ENCODE measurements at places on chromosomes 3 and 15. TPM values are rescaled to one million over a fixed set of nuclear protein-coding genes. Genes with fewer than 3 reads are reported as not detected.

The CCR3 gene
- 1.3 TPM for total RNA-seq

The ELP6 gene
- total RNA-seq, result 39.8 TPM

The ST3GAL6 gene
- 0.62 TPM for total RNA-seq

The GOLGA8M gene
- 7.7 TPM for total RNA-seq

The CGNL1 gene
- not detected for total RNA-seq

The CASR gene
- not detected for total RNA-seq

The SYNM gene
- total RNA-seq, result 6.7 TPM

The CSPG5 gene
- 0.25 TPM for total RNA-seq

The GP9 gene
- not detected for total RNA-seq

The ANKDD1A gene
- total RNA-seq, result 10.9 TPM

GRCh38 chr3:124131580-124131979 is 139.7 kb upstream of the ROPN1 start:
- DNase-seq, result no peak

DNA sequence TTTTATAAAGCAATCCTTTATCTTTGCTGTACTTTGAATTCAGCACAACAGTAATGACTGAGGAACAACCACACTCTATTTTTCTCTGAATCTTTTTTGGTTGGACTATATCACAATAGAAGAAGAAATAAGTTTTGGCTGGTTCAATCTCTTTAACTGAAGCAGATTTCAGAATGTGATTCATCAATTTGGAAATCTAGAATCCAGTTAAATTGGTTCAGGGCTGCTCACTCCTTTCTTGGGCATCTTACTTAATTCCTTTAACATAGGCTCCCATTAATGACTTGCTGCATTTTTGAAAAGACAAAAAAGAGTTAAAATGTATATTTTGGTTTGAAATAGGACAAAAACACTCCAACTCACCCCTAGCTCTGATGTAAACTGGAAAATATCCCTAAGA is 688.3 kb upstream of the NECTIN3 start:
- no peak for DNase-seq

GRCh38 chr3:25397150-25397549 is 30.9 kb upstream of the RARB start:
- DNase-seq, result no peak

GRCh38 chr3:179269152-179269707 is 18.3 kb upstream of the KCNMB3 start:
- no peak for DNase-seq

- DNase-seq, result no peak
Observed at GRCh38 chr3:100720426-100720825, 11.1 kb downstream of the TFG start.

- no peak for DNase-seq
Observed at GRCh38 chr3:126054870-126055269, 29.1 kb downstream of the SLC41A3 start.

GRCh38 chr3:8665407-8665896 is 20.9 kb upstream of the SSUH2 start:
- no peak for DNase-seq

GRCh38 chr3:8152821-8153418 is 348.7 kb upstream of the LMCD1 start:
- DNase-seq, result no peak

- DNase-seq, result no peak
Observed at GRCh38 chr3:127162947-127163645, 29.8 kb upstream of the PRR23E start.

DNA sequence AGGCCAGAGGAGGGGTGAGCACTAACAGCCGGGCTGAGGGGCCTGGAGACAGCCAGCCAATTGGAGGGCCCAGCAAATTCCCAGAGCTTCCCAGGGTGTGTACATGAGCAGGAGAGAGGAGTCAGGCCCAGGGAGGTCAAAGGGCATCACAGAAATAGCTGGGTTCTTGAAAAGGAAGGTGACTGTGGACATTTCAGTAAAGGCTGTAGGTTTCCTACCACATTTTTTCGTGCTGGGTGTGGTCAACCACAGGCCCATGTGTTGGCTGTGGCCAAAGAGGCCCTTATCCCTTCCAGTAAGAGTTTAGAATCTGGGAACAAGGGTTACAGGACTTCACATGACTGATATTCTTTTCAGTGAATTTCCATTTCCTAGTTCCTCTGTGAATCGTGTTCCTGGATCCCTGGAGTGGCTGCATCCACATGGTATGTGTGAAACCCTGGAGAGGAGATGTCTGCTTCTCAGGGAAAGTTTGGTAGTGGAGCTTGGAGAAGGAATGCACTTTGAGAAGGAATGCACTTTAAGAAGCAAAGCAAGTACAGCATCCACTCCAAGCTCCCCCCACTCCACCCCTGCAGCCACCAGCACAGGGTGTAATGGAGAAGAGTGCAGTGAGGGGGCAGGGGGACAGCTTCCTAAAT is 73.2 kb upstream of the HEG1 start:
- no peak for DNase-seq

DNA sequence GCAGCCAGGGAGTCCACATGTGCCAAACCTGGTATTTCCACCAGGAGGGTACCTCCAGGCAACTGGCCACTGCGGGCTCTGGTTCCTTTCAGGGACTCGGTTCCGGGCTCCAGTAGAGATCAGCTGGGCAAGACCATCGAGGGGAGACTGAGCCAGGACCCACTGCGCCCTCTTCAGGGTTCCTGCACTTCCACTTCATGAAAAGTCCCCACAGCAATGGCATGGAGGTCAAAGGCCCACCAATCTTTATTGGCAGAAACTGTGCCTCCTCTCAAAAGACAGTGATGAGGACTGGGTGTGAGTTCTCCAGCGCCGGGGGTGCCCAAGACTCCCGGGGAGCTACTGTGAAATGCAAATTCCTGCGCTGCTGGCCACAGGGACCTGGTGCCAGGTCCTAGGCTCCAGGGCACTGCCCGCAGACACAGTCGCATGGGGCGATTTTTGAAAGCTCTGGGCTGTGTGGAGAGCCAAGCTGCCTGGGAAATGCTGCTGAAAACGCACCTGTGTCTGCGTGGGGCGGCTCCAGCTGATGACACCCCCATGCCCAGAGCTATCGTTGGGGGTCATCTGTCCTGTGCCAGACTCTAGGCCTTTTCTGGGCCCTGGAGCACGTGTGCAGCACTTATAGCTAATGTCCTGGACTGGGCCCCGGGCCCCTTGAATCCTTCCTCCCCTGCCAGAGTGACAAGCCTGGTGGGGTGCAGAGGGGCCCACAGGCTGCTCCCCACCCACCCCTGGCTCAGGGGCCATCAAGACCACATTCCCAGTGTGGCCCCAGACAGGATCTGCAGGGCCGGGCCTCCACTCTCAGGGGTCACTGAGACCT is 144.0 kb downstream of the NSMCE3 start:
- no peak for DNase-seq

DNA sequence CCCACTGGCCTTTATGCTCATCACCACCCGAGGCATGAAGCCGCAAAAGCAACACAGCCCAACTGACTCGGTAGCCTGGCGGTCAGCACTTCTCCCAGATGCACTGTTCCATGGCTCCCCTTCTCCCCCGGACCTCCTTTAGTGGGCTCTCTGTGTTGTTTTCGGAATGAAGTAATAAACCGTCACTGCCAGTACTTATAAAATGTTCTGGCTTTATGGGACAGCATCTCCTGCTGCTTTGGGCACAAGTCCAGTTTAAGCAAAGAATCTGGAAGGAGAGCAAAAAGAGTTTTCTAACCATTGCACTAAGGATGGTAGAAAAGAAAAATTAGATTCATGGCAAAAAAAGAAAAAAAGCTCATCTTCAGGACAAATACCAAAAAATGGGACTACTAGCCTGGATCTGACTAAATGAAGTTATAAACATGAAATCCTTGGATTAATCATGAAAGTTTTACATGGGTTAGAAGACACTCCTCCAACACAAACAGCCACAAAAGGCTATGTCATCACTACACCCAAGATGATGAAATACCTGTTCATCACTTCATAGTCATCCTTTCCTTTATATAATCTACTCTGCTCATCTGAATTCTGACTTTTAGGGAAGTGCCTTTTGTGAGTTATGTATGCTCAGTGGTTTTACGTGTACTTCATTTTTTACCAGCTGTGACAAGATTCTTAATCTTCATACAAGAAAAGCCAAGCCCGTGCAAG is 89.5 kb upstream of the UBE2E2 start:
- no peak for DNase-seq

GRCh38 chr15:29924750-29925149 is 102.5 kb upstream of the TJP1 start:
- no peak for DNase-seq

GRCh38 chr3:48267782-48268181 is 26.9 kb downstream of the ZNF589 start:
- DNase-seq, result no peak

DNA sequence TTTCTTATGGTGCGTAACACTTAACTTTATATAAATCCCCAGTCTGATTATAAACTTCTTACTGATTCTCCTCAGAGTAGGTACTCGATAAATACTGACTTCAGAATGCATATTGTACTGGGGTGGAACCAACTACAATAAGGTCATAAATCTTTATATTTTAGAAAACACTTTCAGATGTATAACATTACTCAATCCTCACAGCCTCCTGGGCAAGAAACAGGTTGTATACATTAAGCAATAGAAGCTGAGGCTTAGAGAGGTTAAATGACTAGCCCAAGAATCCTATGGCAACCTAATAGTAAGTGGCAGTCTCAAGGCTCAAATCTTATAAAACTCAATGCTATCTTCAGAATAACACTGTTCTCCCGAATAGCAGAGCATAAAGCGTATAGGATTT is 9.1 kb downstream of the VPS13C start:
- DNase-seq, result no peak

- peak; percentile 91 for DNase-seq
Observed at GRCh38 chr15:38817427-38818156, 253.0 kb upstream of the RASGRP1 start.

DNA sequence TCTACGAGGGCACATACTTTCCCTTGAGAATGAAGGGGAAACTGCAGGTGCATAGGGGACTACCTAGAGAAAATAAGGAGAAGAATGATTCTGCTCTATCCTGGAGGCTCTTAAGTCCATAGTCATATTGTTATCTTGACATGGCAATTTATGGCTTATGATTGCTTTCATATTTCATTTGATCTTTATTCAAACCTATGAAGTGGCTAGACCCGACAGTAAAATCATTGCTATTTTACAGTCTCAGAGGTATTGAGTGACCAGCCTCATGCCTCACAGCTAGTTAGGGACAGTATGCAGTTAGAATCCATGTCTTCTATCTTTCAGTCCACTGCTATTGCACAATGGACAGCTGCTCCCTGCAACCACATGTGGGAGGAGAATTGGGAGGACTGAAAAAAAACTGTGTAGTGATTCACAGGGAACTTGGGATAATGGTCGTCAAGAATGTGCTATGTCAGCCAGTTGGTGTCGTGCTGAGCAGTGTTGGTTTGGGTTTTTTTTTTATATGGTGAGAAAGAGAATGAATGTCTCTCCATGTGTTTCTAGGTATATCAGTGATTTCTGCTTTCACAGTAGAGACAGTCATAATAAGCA is 63.2 kb upstream of the SPPL2A start:
- DNase-seq, result no peak

DNA sequence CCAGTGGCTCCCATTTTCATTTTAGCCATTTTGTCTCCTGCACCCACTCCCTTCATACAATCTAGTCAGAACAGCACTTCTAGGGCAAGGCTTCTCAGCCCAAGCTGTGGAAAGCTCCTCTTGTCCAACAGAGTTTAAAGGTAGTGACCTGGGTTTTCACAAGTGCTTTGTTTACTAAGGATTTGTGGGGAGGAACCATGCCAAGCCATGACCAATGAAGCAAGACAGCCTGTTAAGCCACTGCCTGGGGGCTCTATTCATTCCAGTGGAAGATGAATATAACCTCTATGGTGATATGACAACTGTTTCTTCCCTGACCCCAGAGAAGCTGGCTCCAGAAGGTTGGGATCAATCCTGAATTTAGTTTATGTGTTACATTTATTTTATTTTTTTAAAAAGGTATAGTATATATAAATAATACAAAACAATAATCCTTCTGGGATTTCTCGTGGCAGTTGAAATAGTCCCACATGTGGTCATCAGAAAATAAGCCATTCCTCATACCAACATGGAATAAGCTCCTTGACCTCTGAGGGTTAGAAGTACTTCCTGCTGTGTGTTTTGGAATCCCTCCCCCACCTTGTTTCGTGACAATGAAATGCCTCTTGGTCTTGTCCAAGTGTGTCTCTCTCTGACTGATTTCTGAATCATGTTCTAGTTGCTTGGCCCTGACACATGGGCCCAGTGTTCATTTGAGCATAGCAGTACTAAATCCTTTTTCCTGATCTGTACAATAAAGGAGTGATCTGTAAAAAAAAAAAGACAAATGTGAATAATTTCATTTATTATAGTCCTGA is 13.3 kb upstream of the THUMPD3 start:
- no peak for DNase-seq

DNA sequence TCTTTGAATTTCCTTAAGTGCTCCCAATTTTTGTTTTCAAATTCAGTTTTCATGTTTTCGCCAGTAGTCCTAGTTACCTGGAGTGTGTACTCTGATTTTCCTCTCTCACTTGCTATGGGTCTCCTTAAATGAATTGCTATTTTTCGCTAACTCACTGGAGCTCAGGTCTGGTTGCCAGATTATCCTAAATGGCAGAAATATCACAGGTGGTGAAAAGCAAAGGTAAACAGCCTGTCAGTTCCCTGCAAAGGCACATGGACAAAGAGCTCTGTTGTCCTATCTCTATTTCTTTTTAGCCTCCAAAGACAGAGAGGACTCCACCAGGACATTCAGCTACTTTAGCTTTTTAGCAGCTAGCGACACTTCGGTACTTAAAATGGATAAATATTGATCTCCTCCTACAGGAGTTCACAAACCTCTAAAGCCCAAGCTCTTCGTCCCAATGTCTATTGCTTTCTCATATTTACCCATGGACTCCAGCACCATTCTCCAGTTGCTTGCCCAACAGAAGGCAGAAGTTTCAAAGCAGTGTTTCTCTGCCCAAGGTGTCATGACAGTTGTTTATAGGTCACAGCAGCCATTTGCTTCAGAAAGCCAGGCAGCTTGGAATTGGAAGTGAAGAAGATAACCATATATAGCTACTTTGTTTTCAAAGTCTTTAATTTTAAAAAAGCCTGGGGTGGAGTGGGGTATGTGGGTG is 12.3 kb downstream of the ZBTB20 start:
- no peak for DNase-seq

DNA sequence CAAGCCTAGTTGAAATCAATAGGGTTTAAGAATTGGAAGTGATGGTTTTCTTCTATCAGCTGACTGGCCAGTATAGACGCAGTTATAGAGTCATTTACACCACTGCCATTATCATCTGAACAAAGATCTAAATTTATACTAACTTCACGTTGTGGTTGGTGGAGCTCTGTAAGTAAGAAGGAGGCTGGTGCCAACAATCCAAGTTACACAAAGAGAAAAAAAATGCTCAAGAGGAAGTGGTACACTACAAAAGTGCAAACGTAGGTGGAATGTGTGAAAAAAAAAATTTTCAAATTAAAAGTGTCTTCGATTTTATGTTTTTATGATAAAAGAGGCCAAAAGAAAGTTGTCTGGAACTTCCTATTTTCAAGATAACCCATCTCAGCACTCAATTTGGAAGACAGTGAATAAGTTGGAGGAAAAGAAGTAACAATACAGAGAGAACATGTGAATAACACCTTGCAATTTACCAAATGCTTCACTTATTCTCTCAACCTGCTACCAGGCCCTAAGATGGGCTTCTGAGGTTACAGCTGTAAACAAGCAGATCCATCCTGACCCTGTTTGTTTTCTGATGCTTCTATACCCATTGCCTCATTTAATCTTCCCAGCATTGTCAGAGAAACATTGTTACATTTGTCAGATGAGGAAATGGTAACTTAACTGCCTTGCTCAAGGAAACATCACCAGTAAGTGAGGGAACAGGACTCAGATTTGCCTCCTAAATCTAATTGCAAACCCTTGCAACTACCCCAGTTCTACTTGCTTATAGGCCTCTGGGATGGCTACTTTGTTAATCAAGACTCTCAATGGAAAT is 12.0 kb upstream of the TASOR start:
- no peak for DNase-seq
